Astrocyte of the hippocampus (primary cell): ENCODE measurements at places on chromosomes 6 and 20.

DNA sequence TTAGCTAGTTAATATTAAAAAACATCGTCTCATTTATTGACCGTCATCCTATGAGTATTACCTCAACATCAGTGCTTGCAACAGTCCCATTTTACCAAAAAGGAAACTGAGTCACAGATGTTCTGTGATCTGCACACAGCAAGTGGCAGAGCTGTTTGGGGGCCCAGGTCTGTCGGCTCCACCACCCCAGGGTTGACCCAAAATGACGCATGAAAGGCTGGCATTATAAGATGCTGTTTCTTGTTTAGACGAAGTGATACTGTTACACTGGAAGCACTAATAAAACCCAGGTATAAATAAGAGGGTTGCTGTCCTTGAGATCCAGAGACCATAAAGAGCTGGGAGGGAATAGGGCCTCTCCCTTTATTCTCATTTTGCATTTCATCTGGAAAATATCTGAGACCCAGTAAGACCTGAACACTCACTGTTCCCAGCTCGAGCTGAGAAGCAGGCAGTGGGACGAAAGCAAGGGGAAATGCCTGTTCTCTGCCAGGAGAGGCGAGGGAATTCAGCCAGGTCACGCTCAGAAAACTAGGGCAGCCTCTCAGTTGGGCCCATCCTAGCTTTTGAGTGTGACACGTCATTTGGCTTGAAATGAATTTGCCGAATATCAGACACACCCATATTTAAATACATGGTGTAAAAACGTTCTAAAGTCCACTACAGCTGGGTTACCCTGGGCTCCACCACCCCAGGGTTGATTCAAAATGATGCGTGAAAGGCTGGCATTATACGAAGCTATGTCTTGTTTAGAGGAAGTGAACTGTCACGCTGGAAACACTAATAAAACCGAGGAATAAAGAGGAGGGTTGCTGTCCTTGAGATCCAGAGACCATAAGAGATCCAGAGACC is 1.4 kb upstream of the MICAL1 start:
- DNase-seq, result peak; percentile 19

DNA sequence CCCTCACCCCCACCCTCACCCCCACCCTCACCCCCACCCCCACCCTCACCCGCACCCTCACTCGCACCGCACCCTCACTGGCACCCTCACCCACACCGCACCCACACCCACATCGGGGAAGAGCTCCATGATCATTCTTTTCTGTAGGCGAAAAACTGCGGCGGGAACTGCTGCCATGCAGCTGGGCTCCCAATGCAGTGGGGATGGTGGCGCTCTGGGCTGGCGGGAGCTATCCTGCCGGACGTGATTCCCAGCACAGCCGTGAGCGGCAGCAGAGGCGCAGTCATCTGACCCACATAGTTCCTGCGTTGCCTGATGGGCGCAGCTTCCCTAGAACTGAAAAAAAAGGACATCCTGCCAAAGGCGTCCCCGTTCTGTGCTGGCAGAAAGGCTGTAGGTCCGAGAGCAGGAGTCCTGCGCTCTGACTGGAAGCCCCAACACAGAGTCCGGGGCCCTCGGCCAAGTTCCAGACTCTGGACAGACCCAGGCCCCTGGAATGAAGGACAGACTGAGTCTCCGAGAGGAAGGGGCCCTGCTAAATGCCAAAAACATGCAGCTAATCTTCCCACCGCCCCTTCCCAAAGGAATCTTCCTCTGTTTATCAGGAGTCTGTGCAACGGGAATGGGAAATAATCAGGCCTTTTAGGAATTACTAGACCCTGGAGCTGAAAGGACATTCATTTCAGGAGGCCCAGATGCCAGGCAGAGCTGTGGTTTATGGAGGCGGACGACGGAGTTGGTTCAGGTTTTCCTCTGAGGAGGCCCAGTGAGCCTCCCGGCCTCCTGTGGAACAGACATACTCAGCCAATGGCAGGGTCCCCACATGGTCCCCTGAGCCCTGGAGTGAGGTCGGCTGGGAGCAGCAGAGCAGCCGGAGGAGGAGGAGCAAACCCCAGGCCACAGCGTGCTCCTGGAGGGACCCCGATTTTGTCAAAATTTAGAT is 14.1 kb upstream of the TCFL5 start:
- peak; percentile 78 for DNase-seq

DNA sequence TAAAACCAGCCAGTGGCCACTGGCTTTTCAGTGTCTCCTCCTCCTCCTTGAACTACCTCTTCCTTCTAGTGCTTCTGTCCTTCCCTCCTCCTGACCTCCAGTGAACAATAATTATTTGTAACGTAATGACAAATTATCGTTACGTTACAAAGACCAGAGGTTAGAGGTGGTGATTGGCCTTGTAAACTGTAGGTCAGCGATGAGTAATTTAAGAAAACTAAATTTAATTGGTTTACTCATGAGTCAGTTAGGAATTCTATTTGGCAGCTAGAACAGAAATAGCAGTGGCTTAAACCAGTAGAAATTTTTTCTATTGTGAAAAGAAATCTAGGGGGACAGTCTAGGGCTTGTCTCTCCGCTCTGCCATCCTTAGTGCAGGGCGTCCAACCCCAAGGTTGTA is 38.8 kb downstream of the PPARD start:
- DNase-seq, result peak; percentile 42

DNA sequence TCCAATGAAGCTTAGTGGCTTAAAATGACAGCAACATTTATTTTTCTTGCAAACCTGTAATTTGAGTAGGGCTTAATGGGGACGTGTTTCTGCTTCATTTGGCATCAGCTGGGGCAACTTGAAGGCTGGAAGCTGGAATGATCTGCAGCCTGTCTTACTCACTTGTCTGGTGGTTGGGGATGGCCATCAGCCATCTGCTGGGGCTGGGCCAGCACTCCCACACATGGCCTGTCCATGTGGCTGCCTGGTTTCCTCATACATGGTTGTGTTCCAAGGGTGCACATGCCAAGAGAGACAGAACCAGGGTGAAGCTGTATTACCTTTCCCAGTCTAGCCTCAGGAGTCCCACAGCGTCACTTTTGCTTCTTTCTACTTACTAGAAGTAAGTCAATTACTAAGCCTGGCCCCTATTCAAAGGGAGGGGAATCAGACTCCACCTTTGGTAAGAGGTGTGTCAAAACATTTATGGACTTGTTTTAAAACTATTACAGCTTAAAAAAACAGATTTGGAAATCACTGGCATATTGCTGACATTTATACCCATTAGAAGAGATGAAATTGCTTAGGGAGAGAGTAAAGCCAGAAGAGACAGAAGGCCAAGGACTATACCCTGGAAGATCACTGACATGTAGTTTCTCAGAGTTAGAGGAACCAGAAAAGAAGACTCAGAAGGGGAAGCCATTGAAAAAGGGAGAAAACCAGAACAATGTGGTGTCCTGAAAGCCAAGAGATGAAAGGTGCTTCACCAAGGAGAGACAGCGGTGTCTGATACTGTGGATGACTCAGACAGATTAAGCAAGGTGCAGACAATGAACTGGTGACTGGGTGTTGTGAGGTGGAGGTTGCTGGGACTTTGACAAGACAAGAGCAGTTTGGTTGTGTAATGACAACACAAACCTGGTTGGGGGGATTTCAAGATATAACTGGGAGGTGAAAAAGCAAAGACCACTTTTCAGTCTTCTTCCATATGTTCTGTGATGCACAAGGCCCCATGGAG is 345.2 kb downstream of the GJA1 start:
- DNase-seq, result peak; percentile 92

GRCh38 chr6:163387317-163387716 is 27.2 kb upstream of the QKI start:
- DNase-seq, result no peak

- DNase-seq, result no peak
Observed at GRCh38 chr20:19045371-19045770, 167.1 kb upstream of the SLC24A3 start.

GRCh38 chr20:62539198-62540045 is 63.6 kb upstream of the GATA5 start:
- no peak for DNase-seq

- no peak for DNase-seq
Observed at GRCh38 chr6:43763812-43764522, 6.0 kb upstream of the VEGFA start.

- DNase-seq, result no peak
Observed at GRCh38 chr6:48027704-48028435, 83.1 kb downstream of the PTCHD4 start.

DNA sequence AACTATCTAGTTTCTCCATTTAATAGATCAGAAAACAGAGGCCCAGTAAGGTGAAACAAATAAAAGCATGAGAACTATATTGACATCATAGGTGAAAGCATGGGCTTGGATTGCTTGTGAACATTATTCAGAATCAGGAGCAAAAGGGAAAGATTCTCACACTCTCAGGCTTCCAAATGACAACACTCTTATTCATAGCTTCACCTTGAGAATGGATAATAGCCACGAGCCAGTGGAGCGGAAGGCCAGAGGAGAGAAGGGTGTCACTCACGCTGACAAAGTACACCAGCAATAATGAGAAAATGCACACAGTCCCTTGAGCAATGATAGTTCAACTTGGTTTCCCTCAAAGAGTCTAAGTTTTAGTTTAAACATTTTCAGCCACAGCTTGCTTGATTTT is 339.0 kb downstream of the TPBG start:
- DNase-seq, result no peak

GRCh38 chr6:129637340-129638054 is 72.5 kb downstream of the ARHGAP18 start:
- DNase-seq, result no peak

DNA sequence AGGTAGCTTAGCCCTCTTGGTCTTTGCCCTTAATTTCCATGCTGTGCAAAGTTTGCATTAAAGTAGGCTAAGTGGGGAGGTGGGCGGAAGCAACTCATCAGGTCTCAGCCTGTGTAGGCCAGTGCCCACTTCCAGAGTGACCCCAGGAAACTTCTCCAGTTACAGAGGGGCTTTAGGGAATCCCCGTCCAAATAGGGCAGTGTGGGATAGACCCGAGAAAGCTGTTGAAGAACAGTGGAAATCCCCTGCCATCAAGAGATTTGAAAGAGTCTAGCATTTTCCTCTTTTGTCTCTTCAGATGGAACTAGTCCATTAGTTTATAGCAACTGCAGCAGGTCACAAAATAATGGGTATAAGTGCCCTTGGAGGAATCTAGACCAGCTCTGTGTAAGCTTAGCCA is 20.2 kb downstream of the SF3B5 start:
- DNase-seq, result no peak

GRCh38 chr20:41443691-41444090 is 77.1 kb upstream of the EMILIN3 start:
- no peak for DNase-seq

GRCh38 chr6:135128268-135128914 is 52.7 kb upstream of the MYB start:
- DNase-seq, result peak; percentile 15
